Skeletal muscle tissue (tissue), 5 donors: ENCODE measurements at places on chromosomes 5 and 9. TPM values are rescaled to one million over a fixed set of nuclear protein-coding genes. Genes with fewer than 3 reads are reported as not detected.

GPR150 gene
- total RNA-seq, result under 0.01 TPM

PCSK5 gene
- total RNA-seq, result 16.7 TPM

PCDHB11 gene
- 4.2 TPM for total RNA-seq

PCDHGA9 gene
- total RNA-seq, result 4.7 TPM

GLDC gene
- total RNA-seq, result under 0.01 TPM

CDKN2A gene
- not detected for total RNA-seq

KLF4 gene
- total RNA-seq, result 12.0 TPM

SPINK6 gene
- total RNA-seq, result not detected

ANKRD34B gene
- under 0.01 TPM for total RNA-seq

C5orf52 gene
- not detected for total RNA-seq

DDX4 gene
- not detected for total RNA-seq

SAPCD2 gene
- 1.0 TPM for total RNA-seq

DOK3 gene
- total RNA-seq, result 5.7 TPM

NR5A1 gene
- not detected for total RNA-seq

RABGAP1 gene
- 55.8 TPM for total RNA-seq

GMCL2 gene
- not detected for total RNA-seq

OSTF1 gene
- 17.7 TPM for total RNA-seq

CDKN2B gene
- not detected for total RNA-seq

ADAMTS6 gene
- total RNA-seq, result 2.6 TPM

SEMA6A gene
- total RNA-seq, result 43.8 TPM

CCIN gene
- 1.0 TPM for total RNA-seq

TXNDC8 gene
- not detected for total RNA-seq

ADAMTSL1 gene
- total RNA-seq, result 18.3 TPM

IFNW1 gene
- total RNA-seq, result not detected

ZDHHC21 gene
- total RNA-seq, result 24.5 TPM

C9orf50 gene
- total RNA-seq, result not detected

AK6 gene
- 7.8 TPM for total RNA-seq

SLC36A2 gene
- under 0.01 TPM for total RNA-seq

SLC6A18 gene
- not detected for total RNA-seq

SPAG8 gene
- total RNA-seq, result 0.52 TPM

BRINP1 gene
- under 0.01 TPM for total RNA-seq

IL4 gene
- not detected for total RNA-seq

KLHL3 gene
- total RNA-seq, result 4.2 TPM

HSPB3 gene
- total RNA-seq, result 151 TPM

SLC25A48 gene
- total RNA-seq, result 0.52 TPM

TSLP gene
- total RNA-seq, result under 0.01 TPM

SLC25A2 gene
- 0.52 TPM for total RNA-seq

NEURL1B gene
- 23.0 TPM for total RNA-seq

GCNT4 gene
- total RNA-seq, result under 0.01 TPM

WDR31 gene
- 2.1 TPM for total RNA-seq

PKD2L2 gene
- total RNA-seq, result 2.6 TPM

SUB1 gene
- 98.1 TPM for total RNA-seq

AHRR gene
- total RNA-seq, result 1.0 TPM

SLC4A9 gene
- not detected for total RNA-seq

PAEP gene
- total RNA-seq, result not detected

LRRC26 gene
- total RNA-seq, result not detected

UBE2QL1 gene
- 0.52 TPM for total RNA-seq

FYB1 gene
- total RNA-seq, result 4.2 TPM

LAMC3 gene
- 0.52 TPM for total RNA-seq

ISL1 gene
- total RNA-seq, result 0.52 TPM

FAM219A gene
- total RNA-seq, result 2.6 TPM
